Activated CD8-positive, alpha-beta memory T cell treated with anti-CD3 and anti-CD28 coated beads, Interleukin-2, amount 10 ng/mL, durations not matched to agents 7 days and 5 days (primary cell): ENCODE measurements at places on chromosomes 4 and X. TPM values are rescaled to one million over a fixed set of nuclear protein-coding genes. Genes with fewer than 3 reads are reported as not detected.

STAP1 gene
- 32.4 TPM for total RNA-seq

KIT gene
- 11.0 TPM for total RNA-seq

- H3K36me3 ChIP-seq: no peaks in the 10 kb centered on the region
- no peaks in the 10 kb centered on the region for H3K4me1 ChIP-seq
- no peak overlapping the region for H3K4me3 ChIP-seq
Observed at GRCh38 chrX:129540722-129541184, 694 bp downstream of the OCRL start.

- H3K36me3 ChIP-seq: no peaks in the 10 kb centered on the region
- DNase-seq: no peak
- H3K27ac ChIP-seq: no peak overlapping the region
- H3K4me1 ChIP-seq: no peaks in the 10 kb centered on the region
- H3K4me3 ChIP-seq: no peak overlapping the region
- no peaks in the 10 kb centered on the region for H3K27me3 ChIP-seq
Observed at GRCh38 chr4:35201403-35201802, 1042.9 kb downstream of the ARAP2 start.

GRCh38 chr4:10715696-10716095, 31.1 kb upstream of the CLNK start:
- H3K4me1 ChIP-seq: no peaks in the 10 kb centered on the region
- peaks cover 15% of the 10 kb centered on the region for H3K27me3 ChIP-seq
- H3K36me3 ChIP-seq: no peaks in the 10 kb centered on the region
- no peak overlapping the region for H3K27ac ChIP-seq

DNA sequence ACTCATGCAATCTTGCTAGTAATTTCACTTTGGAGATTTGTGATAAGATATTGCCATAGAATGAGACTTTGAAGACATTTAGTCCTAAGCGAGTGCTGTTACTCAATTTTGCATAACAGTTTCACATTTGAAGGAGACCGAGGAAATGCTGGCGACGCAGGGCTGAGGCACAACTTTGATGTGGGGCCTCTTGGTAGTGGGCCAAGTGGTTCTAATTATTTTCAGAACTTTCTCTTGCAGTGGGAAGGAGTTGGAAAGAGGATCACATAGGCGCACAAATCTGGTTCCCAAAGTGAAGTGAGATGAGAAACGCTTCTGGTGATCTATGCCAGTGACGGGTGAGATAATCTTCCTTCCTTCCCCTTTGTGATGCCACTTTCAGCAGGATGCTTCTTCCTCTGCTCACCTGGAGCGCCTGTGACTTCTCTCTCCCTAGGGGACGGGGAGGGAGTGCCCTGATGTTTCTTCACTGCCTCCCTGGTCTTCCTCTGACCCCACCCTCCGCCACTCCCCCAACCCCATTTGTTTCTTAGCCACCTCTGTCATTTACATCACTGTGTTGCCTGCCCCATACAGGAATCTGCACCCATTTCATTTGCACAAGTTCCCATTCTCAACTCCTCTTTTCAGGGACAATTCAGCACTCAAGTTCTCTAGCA, 138.9 kb upstream of the MID1 start:
- no peak for DNase-seq
- no peak overlapping the region for H3K4me3 ChIP-seq
- no peak overlapping the region for H3K27ac ChIP-seq
- no peaks in the 10 kb centered on the region for H3K36me3 ChIP-seq
- H3K4me1 ChIP-seq: no peaks in the 10 kb centered on the region
- H3K27me3 ChIP-seq: no peaks in the 10 kb centered on the region

GRCh38 chr4:176277162-176277904, 8.3 kb upstream of the ASB5 start:
- H3K36me3 ChIP-seq: peaks cover 1% of the 10 kb centered on the region
- DNase-seq: no peak
- no peaks in the 10 kb centered on the region for H3K4me1 ChIP-seq
- H3K27ac ChIP-seq: no peak overlapping the region
- peaks cover 10% of the 10 kb centered on the region for H3K27me3 ChIP-seq
- no peak overlapping the region for H3K4me3 ChIP-seq

DNA sequence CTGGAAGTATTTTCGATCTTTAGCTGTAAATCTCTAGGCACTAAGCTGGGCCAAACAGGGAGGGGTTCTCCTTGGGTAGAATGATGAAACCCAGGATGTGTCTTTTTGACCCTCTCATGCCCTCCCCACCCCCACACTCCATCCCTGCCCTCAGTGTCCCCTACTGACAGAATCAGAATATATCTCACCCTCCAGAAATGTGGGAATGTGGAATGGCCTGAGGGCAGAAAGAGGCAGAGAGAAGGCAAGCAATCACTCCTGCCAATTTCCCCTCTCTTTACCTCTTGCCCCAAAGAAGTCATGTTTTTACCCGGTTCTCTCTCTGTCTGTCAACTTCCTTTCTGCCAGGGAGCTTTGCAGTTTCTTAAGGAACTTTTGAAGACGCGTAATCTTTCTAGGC, 34.4 kb downstream of the RAP2C start:
- DNase-seq: no peak
- H3K36me3 ChIP-seq: no peaks in the 10 kb centered on the region
- H3K4me3 ChIP-seq: no peak overlapping the region
- no peaks in the 10 kb centered on the region for H3K4me1 ChIP-seq
- no peaks in the 10 kb centered on the region for H3K27me3 ChIP-seq
- H3K27ac ChIP-seq: no peak overlapping the region
